EH (cell line): ENCODE measurements at places on chromosomes 12 and 14.
A peak's percentile ranks its signal among the peaks of the same experiment; 100 is the strongest.

DNA sequence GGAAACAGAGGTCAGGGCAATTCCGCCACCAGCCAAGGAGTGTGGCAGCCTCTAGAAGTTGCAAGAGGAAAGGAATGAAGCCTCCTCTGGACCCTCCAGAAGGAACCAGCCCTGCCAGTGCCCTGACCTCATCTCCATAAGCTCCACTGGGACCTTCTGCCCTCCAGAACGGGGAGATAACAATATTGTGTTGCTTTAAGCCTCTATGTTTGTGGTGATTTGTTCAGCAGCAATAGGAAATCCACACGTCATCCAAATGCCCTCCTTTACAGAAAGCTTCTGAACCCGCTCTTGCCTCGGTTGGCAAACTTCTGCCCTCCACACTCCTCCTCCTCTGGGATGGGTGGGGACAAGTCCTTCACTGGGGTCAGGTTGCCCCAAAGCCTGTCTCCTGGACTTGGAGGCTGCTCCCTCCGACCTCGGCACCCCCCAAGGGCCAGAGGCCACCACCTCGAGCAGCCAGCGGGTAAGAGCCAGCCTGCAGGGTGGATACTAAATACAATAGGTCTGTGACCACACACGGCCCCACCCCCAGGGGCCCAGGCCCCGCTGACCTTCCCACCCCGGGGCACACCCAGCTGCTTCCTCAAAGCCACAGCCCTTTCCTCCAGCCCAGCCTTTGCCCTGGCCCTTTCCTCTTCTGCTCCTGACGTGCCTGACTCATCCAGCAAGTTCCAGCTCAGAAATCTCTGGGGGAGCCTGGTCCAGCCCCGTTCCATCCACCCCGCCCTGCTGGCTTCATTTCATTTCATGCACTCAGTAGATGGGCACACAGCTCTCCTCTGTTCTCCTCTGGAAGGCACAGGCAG lies 58.7 kb upstream of the NCOR2 start:
- DNase-seq: peak; percentile 76

DNA sequence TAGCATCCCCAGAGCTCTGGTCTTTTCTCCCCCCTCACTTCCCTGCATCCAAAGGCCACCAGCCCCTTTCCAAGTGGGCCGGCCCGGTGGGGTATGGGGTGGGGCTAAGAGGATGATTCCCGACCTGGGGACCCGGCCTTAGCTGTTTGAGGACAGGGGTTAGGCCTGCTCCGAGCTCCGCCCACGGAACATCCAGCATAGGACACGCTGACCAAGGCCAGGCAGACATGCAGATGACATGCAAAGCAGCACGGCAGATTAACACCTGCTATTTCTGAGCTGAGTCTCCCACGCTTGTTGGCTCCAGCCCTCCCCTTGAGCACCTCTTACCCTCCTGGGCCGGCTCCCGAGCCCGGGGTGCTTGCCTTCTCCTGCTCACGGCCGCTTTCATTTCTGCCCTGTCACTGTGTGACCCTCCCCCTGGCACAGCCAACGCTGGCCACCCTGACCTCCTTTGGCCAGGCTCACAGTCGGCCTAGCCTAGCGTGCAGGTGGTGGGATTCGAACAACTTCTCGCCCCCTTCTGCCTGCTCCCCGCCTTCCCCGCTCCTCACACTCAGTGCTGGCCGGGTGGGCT lies 40.2 kb downstream of the TEAD4 start:
- no peak for DNase-seq

DNA sequence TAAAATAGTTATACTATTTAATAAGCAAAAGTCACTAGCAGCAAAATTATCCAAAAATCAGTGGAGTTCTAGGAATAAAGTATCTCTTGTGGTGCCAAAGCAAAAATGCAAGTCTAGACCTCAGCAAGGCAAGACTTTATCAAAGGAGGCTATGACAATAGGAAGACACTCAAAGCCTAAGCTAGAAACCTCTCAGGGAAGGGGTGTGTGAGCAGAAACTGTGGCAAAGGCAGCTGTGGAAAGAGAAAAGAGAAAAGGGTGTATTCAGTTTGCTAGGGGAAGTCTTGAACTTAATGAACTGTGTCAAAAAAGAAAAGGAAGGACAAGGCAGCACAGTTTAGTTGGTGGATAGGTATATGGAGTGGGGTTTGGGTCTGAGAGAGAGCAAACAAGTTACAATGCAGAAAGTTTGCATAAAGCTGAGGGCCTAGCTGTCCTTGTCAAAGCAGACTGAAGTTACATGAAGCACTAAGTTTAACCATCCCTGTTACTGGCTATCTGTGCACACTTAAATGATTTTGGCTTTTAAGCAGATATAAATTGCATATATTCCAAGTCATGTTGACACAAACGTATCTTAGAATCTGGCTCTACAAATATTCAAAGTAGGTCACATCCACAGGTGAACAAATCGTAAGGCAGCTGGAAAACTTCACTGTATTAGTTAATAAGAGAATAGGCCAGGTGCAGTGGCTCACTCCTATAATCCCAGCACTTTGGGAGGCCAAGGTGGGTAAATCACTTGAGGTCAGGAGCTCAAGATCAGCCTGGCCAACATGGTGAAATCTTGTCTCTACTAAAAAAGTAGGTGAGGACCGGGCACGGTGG lies 31.0 kb upstream of the AMN1 start:
- DNase-seq: no peak

GRCh38 chr14:21669284-21669683 lies 4.3 kb downstream of the OR4E1 start:
- DNase-seq: no peak

DNA sequence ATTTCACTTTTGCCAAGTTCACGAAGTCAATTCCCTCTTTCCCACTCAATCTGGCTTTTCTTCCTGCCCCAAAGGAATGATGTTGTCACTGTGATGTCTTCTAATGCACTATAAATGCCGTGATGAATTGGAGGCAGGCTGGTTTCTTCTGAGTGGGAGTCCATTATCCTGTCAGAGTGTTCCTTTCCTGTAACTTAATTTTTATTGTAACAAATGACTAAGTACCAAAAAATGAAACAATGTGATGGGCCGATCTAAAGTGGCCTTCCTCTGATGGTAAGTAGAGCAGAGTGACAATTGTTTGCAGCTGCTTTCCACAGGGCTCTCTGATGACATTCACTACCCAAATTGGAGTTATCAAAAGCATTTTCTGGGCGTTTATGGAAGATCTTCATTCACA lies 22.2 kb downstream of the TMEM30B start:
- peak; percentile 94 for DNase-seq
